Stomach (tissue), 19 donors: ENCODE measurements at places on chromosomes 13 and 19. TPM values are rescaled to one million over a fixed set of nuclear protein-coding genes. Genes with fewer than 3 reads are reported as not detected.

The NOP53 gene
- 214 TPM for total RNA-seq

The ARHGAP33 gene
- 5.1 TPM for total RNA-seq

The PALM3 gene
- 100 TPM for total RNA-seq

The PLIN5 gene
- total RNA-seq, result 72.9 TPM

The OVOL3 gene
- not detected for total RNA-seq

The IGFL3 gene
- total RNA-seq, result not detected

The ENOX1 gene
- total RNA-seq, result 6.2 TPM

GRCh38 chr19:1133471-1133929, 29.7 kb downstream of the GPX4 start:
- no peaks in the 10 kb centered on the region for H3K27me3 ChIP-seq
- H3K4me3 ChIP-seq, result peak overlapping the region; percentile 77
- peaks cover 66% of the 10 kb centered on the region for H3K4me1 ChIP-seq
- peak overlapping the region; percentile 90 for H3K27ac ChIP-seq
- peaks cover 6% of the 10 kb centered on the region for H3K36me3 ChIP-seq

- H3K4me1 ChIP-seq, result peaks cover 41% of the 10 kb centered on the region
- no peaks in the 10 kb centered on the region for H3K36me3 ChIP-seq
- H3K27me3 ChIP-seq, result peaks cover 32% of the 10 kb centered on the region
- DNase-seq, result peak; percentile 89
- H3K4me3 ChIP-seq, result peak within 1 kb of the TSS; percentile 57
Measured at GRCh38 chr19:6530386-6531162, at the start of gene TNFSF9. Gene TNFSF9, plus strand, starts transcription at chr19:6531026. Its CDS starts 11 bp downstream, at chr19:6531037.

DNA sequence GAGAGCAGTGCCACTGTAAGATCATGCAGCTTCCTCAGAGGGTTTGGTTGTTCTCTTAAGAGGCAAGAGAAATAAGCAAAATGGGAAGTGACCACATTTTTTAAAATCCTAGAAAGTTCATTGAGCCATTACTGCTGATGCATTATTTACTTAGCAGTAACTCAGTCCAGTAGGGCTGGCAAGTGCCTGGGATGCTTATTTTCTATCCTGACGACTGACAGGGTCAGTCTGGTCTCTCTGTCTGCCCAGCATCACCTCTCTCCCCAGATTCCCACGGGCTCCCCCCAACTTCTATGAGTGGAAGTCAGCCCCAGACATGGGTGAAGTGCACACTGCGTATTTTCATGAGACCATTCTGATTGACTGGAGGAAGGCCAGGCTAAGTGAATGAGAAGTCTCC, 10.4 kb downstream of the SHISA2 start:
- DNase-seq, result no peak
- H3K36me3 ChIP-seq, result no peaks in the 10 kb centered on the region
- H3K27me3 ChIP-seq, result no peaks in the 10 kb centered on the region
- H3K4me3 ChIP-seq, result no peak overlapping the region

GRCh38 chr13:47679401-47679800, 321.7 kb downstream of the SUCLA2 start:
- H3K4me3 ChIP-seq, result no peak overlapping the region
- H3K4me1 ChIP-seq, result no peaks in the 10 kb centered on the region
- H3K36me3 ChIP-seq, result no peaks in the 10 kb centered on the region
- no peak for DNase-seq
- no peak overlapping the region for H3K27ac ChIP-seq
- H3K27me3 ChIP-seq, result no peaks in the 10 kb centered on the region

GRCh38 chr13:74221752-74222151, 87.5 kb upstream of the KLF12 start:
- no peak overlapping the region for H3K4me3 ChIP-seq
- no peak overlapping the region for H3K27ac ChIP-seq
- H3K27me3 ChIP-seq, result no peaks in the 10 kb centered on the region
- no peaks in the 10 kb centered on the region for H3K4me1 ChIP-seq

GRCh38 chr13:46621133-46621532, 68.2 kb downstream of the LRCH1 start:
- no peak overlapping the region for H3K27ac ChIP-seq
- H3K4me1 ChIP-seq, result peaks cover 90% of the 10 kb centered on the region
- no peak overlapping the region for H3K4me3 ChIP-seq
- H3K36me3 ChIP-seq, result no peaks in the 10 kb centered on the region
- no peaks in the 10 kb centered on the region for H3K27me3 ChIP-seq

GRCh38 chr13:114134944-114135610, 2.7 kb upstream of the RASA3 start:
- peaks cover 12% of the 10 kb centered on the region for H3K27me3 ChIP-seq
- H3K4me1 ChIP-seq, result peaks cover 34% of the 10 kb centered on the region
- H3K4me3 ChIP-seq, result no peak overlapping the region
- H3K27ac ChIP-seq, result no peak overlapping the region

DNA sequence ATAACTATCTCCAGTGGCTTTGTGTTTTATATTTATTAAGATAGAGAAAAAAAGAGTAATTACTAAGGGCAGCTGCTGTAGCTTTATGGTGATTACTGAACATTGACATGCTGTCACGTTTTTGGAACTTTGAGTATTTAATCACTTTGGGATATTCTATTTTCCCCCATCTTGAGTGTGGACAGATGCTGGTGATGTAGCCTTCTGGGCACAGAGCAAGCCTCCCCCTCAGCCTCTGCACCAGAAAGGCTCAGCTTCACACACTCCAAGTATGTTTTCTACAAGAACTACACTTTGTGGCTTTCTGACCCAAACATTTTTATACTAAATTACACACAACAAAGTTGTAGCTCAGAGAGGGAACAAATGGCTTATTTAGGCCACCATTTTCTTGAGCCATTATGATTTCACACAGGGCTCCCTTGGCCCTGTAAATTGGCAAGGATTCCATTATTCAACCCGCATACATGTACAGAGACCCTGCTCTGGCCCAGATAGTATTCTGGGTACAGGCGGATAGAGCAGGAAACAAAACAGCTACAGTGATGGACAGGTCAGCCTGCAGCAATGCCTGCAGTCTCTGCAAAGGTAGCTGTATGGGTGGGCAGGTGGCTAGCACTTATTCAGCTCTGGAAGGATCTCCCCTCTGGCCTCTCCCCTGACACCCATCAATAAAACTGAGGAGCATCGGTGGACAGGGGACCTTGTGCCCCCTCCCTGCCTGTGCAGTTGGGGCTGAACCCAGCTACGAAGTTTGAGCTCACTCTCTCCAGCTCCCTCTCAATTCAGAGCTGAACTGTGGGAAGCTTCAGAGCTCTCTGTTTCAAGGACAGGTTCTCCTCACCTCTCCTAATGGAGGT, 1.3 kb downstream of the ALOX5AP start:
- peak overlapping the region; percentile 42 for H3K27ac ChIP-seq
- no peaks in the 10 kb centered on the region for H3K27me3 ChIP-seq
- no peaks in the 10 kb centered on the region for H3K36me3 ChIP-seq
- peak overlapping the region; percentile 12 for H3K4me3 ChIP-seq

- H3K4me1 ChIP-seq, result peaks cover 10% of the 10 kb centered on the region
- H3K27ac ChIP-seq, result no peak overlapping the region
- no peaks in the 10 kb centered on the region for H3K36me3 ChIP-seq
- H3K27me3 ChIP-seq, result no peaks in the 10 kb centered on the region
Measured at GRCh38 chr13:23567906-23568460, 2.2 kb upstream of the TNFRSF19 start.
